ENCODE measurements at places on chromosomes 7 and 10.
A peak's percentile ranks its signal among the peaks of the same experiment; 100 is the strongest.

DNA sequence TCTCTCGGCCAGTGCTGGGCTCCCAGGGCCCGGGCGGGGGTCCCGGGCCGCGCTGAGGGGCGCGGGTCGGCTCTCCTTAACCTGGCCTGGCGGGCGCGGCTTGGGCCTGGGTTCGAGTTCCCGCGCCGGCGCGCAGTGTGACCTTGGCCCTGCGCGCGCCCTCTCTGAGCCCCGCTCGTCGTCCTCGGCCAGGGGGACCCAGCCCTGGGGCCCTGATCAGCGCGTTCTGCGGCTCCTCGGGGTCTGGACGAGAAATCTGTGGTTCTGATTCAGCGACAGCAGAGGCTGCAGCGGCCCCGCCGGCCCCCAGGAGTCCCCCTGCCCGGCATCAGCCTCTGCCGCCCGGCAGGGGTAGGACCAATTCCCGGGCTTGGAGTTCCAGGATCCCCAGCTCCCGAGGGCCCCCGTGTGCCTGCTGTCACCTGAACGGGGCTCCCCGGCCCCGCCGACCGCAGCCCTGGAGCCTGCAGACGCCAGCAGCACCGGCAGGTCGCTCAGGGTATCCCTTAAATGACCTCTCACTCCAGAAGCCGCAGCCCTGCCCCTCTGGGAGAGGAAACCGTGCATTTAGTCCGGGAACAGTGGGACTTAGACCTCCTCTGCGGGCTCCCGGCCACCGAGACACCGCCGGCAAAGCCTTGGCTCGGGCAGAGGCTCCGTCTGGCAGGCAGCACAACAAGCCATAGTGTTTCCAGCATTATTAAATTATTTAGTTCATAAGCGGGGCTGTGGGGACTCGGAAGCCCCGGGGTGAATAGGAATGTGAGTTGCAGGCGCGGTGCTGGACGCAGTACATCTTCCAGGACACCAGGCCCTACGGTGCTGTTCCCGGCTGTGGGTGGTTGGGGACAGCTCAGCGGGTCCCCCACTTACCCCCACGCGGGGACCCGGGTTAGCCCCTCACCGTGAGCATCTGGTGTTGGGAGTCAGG, 572 bp downstream of the CHST12 start:
- no peak for DNase-seq

DNA sequence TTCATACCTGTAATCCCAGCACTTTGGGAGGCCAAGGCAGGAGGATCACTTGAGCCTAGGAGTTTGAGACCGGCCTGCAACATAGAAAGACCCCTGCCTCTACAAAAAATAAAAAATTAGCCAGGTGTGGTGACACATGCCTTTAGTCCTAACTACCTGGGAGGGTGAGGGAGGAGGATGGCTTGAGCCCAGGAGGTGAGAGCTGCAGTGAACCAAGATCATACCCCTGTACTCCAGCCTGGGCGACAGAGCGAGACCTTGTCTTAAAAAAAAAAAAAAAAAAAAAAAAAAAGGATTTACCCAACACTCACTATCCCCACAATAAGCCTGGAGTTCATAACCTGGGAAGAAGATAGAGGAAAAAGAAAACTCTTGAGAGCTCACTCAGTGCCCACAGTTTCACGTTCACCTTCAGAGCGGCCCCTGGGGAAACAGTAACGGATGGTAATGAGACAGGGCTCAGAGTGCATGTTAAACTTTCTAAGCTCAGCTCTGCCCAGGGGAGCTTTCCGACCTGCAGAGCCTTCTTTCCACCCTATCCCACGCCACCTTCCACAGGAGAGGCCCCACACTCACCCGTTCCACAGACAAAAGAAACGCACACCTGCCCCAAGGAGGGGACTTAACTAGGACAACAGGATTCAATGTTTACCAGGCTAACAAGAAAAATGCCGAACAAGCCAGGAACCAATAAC, 259.8 kb upstream of the KLF14 start:
- DNase-seq: no peak

DNA sequence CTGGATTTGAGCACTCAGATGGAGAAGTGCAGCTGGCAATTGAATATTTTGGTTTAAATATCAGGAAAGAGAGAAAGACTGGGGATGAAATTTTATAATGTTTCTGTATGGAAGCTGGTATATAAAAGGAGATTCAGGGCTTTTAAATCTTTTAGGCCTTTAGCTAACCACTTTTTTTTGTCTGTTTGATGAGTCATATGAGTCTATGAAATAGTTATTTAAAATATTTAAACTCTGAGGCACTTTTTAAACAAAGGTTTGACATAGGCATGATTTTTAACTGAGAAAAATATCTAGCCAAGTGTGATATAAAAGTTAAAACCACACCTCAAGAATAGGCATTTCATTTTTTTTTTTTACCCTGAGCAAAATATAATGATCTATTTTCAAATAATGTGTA, 944.3 kb downstream of the GATA3 start:
- no peak for DNase-seq

DNA sequence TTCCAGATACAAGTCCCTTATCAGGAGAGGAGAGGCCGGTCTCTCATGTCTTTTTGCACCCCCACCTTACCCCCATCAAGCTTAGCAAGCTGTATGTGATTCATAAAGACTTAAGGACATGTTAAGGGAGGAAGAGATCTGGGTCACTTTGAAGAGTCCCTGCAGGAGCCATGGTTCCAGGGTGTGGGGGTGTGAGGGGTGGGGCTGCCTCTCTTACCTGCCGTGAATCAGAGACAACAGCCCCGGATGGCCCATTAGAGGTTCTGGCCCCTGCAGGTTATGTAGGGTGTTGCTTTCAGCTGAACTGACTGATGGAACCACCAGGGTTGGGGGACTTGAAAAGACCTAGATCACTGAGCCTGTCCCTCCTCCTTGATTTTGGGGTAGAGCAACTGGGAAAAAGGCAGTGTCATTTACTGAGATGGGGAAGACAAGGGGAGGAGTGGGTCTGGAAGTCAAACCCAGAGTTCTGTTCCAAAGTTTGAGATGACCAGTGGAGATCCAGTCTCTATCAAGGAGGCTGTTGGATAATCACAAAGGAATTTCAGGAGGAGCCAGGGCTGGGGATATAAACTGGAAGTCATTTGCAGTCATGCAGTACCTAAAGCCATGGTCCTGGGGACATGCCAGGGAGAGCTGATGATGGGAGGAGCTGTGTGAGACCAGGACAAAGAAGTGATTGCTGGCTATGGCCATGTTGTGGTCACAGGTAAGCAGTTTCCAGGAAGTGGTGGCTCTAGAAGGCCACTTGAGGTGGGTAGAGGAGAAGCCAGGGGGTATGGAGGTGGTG, 23.1 kb downstream of the ADAMTS14 start:
- no peak for DNase-seq

DNA sequence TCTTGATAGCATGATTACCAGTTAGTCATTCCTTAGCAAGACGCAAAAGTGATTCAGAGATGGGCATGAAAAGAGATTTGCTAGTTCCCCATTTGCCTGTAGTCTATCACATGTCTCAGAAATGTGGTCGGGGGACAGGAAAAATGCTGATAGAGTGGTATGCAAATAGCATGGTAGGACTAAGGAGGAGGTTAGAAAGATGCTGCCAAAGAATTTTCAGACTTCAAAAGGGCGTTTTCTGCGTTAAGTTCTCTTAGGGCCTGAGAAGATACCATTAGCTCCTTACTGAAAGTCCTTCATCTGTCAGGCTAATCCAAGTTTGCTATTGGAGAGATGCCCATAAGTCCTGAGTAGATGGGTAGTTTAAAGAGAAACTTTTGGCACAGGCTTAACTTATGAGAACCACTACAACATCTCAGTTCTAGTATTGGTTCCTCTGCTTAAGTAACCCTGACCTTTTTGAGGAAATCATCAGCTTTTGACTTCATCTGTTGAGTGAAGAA, 2.7 kb downstream of the CALD1 start:
- DNase-seq: no peak

DNA sequence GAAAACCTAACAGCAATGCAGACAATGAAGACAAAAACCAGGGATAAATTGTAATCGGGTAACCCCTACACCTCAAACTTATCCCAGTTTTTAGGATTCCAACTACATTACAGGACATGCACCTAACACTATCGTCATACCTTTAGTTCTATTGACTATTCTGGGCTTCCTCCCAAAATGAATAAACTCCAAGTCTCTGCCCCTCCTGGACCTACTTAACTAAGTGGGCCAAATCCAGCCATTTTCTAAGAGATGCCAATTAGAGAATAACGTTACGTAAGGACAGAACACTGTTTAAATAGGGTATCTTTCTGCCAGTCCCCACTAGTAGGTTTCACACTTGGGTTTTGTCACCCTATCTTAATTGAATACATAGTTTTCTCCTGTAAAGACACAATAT, 253.1 kb upstream of the MKLN1 start:
- DNase-seq: no peak

- DNase-seq: no peak
These were observed 12.3 kb upstream of the PDCD4 start for GRCh38 chr10:110859206-110859972.

DNA sequence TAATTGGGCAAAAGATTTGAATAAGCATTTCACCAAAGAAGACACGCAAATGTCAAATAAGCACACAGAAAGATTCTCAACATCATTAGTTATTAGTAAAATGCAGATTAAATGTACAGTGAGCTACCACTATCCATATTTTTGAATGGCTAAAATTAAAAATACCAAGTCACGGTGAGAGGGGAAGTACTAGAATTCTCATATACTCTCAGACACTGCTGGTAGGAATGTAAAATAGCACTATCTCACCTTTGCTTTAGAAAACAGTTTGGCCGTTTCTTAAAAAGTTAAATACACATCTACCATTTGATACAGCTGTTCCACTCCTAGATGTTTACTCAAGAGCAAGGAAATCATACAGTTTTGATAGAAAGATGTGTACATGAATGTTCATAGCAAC, 115.8 kb upstream of the CELF2 start:
- no peak for DNase-seq

DNA sequence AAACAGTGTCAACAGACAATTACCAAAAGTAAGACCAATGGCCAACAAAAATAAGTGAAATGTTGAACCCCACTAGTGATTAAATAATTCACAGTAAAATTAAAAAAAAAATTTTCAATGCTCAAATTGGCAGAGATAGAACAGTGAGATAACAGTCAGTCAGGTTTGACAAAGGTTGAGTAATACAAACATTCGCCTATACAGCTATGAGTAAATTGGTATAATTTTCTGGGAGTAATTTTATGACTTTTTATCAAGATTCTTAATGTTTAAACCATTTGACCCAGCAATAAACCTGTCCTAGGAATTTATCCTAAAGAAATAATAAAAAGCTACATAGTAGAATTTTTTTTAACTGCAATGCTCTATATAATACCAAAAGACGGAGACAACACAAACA, 64.9 kb upstream of the SHH start:
- DNase-seq: no peak

DNA sequence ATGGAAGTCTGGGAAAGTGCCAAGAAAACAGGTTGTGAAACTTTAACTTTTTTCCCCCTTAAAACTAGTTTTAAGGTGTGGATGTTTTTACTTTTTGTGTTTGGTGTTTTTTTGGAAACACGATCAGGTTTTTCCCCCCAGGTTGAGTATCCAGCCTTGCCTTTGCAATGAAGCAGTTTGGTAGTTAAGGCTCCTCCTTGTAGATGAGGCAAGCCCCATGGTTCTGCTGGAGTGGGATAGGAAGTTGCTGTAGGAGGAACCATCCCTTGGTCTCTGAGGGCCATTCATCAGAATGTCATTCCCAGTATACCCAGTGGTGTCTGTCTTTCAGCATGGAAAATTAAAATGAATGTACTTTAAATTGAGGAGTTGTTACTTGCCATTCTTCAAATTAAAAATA, 2.7 kb downstream of the CUL1 start:
- DNase-seq: no peak

DNA sequence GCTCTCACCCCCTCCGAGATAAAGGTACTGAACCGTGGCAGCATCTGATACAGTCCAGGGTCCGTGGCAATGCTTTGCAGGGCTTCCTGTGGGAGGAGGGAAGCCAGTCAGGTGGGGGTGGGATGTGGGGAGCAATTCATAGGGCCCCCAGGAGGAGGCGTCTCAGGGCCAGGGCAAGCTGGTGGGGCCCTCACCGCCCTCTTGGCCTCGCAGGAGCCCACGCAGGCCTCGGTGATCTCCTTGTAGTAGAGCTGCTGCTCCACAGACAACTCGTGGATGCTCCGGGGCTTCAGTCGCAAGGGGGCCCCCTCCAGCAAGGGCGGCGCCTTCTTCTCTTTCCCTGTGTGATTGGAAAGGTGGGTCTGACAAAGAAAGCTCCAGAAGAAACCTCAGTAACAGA, 7.2 kb downstream of the TAF6 start:
- DNase-seq: no peak

GRCh38 chr10:103197174-103197573, 4.1 kb upstream of the NT5C2 start:
- no peak for DNase-seq

- DNase-seq: no peak
These were observed 2.8 kb downstream of the AGAP3 start for GRCh38 chr7:151088856-151089699.

- DNase-seq: no peak
These were observed 113.4 kb upstream of the NPSR1 start for GRCh38 chr7:34544621-34545020.

- DNase-seq: no peak
These were observed 101.1 kb upstream of the GSDME start for GRCh38 chr7:24858108-24858977.

- DNase-seq: peak; percentile 18
These were observed 2.9 kb upstream of the RBM20 start for GRCh38 chr10:110641256-110641655.

DNA sequence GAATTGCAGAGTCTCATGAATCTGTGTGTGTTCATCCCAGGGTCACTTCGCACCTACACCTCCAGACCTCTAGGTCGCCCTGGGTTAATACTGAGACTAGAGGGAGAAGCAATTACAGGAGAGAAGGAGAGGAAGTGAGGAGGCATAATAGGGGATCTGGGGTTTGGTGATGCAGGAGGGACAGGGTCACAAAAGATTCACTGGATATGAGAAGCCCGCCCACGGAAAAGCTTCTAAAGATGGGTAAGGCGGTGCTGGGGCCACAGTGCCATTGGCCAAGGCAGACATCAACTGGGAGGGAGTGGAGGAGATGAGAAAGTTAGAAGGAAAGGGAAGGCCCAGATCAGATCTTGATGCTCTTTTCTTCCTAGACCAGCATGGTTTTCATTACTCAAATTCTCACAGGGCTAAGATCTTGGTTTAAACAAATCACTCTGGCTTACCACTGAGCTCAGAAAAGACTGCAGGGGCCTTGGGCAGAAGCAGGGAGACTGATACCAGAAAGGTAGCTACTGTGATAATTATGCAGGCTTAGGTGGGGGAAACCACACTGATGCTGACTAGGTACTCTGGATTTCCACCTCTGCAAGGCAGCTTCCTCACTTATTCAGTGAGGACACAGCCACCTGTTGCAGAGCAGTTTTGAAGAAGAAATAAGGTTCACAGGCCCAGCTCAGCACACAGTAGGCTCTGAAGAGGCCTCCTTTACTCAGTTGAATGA, 17.4 kb upstream of the ZNF273 start:
- DNase-seq: peak; percentile 14

- no peak for DNase-seq
These were observed 17.9 kb upstream of the BAIAP2L1 start for GRCh38 chr7:98418636-98419315.

DNA sequence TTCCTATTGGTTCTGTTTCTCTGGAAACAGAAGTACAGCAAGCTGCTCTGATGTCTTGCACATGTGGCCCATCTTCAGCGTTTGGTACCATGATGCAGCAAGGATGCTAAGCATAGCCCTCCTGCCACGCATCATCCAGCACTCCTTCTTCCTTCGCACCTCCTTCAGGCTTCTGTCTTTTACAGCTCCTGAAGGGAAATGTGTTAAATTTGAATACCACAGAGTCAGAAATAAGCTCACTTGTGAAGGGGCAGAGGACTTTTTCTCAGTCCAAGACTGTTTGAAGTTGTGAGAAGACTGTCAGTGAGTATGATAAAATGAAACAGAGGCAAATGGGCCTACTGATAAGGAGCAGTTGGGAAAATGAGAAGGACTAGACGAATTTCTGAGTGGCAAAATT, 20.7 kb downstream of the TSPAN13 start:
- DNase-seq: no peak
